Fibroblast of skin of abdomen (primary cell): ENCODE measurements at places on chromosomes 2 and 18.
A peak's percentile ranks its signal among the peaks of the same experiment; 100 is the strongest.

DNA sequence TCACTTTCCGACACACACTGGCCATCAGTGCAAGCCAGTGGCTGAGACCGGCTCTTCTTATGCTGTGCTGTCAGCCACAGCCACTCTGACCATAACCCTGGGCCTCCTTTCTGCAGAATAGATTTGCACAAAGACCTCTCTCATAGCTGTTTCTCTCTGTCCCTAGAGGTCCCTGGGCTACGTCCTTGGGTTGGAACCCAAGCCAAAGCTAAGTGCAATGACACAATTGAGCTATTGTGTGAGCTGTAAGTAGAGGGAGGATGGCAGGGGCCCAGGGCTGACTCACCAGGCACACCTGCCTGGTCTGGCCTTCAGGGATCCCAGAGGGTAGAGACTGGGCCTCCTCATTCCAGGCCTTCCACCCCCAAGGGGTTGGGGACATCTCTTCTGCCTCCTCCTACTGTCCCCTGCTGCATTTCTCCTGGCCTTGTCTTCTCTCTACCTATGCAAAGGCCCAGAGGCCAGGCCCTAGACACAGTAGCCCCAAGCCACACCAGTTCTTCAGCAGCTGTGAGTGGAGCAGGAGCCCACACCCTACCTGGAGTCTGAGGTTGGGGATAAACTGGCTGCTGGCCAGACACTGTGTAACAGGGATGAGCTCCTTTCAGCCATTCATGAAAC, 174.6 kb downstream of the NCK2 start:
- DNase-seq, result no peak

- DNase-seq, result peak; percentile 52
These were observed 26.4 kb downstream of the SPEG start for GRCh38 chr2:219461047-219461514.

GRCh38 chr18:59631583-59632181, 65.5 kb downstream of the CCBE1 start:
- peak; percentile 46 for DNase-seq

- DNase-seq, result no peak
These were observed 102.3 kb downstream of the ZFP36L2 start for GRCh38 chr2:43123981-43124686.

- peak; percentile 32 for DNase-seq
These were observed 7.5 kb downstream of the MAP4K4 start for GRCh38 chr2:101704816-101705578.

DNA sequence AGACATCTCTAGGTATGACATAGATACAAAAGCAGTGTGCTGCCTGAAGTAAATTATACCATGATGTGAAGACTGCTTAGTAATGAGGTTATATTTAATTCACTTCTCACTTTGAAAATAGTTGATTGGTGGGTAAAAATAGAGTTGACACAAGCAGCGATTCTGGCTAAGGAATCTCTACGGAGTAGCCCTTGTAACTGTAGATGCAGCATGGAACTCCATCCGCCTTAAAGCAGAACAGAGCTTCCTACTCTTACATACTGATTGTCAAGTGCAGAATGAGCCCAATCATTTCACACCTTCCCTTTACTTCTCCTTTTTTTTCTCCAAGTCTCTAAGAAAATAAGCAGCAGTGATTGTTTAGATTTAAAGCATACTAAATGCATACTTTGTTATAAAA, 1594.6 kb upstream of the SLC39A10 start:
- DNase-seq, result no peak
